ENCODE measurements at places on chromosomes 7 and 10.
A peak's percentile ranks its signal among the peaks of the same experiment; 100 is the strongest.

DNA sequence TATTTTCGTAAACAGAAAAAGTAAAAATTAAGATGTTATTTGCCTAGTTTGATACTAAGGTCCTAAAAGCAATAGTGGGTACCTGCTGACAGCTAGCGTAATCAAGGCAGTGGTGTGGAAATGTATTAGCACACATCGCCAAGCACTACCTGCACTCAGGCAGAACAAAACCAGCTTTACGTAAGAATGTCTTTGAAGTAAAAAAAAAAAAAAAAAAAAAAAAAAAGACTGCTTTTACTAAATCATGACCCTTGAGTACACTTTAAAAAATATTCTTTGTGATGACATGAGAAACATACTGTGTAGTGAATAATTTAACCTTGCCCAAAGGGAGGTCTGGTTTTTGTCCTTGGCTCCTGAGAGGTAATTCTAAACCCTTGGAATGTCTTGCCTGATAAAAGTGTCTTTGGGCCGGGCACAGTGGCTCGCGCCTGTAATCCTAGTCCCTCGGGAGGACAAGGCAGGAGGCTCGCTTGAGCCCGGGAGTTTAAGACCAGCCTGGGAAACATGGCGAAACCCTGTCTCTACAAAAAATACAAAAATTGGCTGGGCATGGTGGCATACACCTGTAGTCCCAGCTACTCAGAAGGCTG lies 12.7 kb downstream of the XRCC2 start:
- no peak for DNase-seq

DNA sequence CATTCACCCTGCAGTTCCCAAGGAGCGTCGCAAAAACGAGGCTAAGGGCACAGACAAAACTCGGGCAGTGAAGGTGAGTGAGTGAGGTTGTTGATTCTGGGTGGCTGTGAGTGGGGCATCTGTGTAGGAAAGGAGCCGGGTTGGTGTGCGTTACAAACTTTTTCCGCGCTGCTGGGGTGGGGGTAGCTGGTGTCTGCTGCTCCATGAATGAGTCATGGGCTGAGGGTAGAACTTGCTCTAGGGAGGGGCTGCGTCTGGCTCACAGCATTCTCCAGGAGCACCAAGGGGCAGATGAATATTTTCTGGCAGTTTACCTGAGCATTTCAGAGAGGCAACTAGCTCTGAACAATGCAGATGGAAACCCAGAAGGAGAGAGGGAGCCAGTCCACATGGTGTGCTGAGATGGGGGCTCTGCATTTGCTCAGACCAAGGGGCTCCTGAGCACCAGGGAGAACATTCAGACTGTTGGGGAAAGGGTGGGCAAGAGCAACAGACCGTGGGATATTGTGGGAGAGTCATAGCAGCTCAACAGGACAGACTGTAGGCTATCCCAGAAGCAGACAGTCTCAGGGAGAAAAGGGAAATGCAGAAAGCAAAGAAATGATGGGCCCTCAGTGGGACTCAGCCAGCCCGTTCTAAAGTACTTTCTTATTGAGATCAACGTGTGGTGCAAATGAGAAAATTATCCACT lies 18.8 kb downstream of the NOBOX start:
- DNase-seq, result no peak

- no peak for DNase-seq
These were observed 223.1 kb downstream of the CUX1 start for GRCh38 chr7:102040569-102040968.

DNA sequence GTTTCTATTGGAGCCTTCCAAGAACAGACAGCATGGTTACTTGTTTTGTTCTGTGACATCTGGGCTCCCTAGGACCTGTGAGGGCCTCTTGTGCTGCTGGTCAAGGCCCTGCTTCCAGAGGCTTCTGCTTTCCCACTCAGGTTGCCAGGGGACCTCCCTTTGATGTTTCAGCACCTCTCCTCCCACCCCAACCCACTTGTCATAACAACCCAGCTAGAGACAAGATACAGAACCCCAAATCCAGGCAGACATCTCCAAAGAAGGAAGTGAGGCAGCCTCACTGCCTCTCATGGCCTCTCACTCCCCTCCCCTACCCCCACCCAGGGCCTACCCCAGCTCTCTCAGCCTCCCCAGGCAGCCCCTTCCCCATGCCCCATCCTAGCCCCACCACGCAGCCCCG lies 11.3 kb downstream of the NFKB2 start:
- no peak for DNase-seq

DNA sequence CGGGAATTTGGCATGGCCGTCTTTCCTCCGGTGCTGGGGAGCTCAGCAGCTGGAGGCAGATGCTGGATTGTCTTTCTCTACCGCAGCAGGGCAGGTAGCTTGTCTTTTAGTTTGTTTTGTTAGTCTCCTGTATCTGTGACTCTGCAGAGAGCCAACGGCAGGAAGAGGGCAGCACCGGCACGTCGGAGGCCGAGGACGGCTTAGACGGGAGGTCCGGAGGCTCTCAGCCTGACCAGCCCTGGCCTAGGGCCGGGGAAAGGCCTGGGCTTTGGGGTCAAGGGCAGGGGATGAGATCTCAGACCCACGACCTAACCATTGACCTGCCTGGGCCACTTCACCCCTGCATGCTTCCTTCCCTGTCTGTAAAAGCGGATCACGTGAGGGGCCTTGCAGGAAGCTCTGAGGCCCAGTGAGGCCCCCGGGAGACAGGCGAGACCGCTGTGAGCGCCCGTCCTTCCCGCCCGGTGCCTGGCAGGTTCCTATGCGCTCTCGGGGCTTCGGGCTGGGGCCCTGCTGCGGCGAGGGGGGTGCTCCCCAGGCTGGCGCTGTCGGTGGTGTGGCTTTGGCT lies 72.7 kb downstream of the LHPP start:
- no peak for DNase-seq

- no peak for DNase-seq
These were observed 24.0 kb upstream of the PAPSS2 start for GRCh38 chr10:87635498-87636312.

- DNase-seq, result no peak
These were observed 25.6 kb downstream of the SLC25A16 start for GRCh38 chr10:68501691-68502090.

DNA sequence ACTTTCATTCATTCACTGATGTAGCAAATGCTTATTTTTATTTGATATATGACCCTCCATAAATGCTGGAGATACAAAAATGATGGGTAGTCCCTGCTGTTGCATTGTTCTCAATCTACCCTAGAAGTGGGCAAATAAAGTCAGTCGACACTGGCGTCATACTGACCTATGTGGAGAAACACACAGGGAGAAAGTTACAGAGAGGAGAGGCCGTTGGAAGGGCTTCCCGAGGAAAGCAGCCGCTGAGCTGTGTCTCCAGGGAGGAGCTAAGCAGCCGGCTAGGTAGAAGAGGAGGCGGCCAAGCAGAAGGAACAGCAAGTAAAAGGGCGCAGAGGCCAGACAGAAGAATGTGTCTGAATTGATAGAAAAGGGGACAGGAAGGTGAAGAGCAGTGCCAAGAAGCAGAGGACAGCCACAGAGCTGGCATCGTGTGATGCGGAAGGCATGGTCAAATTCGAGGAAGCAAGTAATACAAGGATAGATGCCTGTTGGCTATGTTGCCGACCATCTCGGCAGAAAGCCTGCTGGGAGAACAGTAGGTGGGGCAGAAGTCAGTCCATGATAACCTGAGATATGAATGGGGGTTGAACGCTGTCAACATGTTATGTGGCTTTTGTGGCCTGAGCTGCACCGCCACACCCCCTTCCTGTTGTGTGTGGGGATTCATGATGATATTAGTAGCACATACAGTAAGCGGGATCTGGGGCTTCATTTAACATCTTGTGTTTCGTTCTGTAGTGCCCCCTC lies 25.9 kb downstream of the ST8SIA6 start:
- peak; percentile 60 for DNase-seq

DNA sequence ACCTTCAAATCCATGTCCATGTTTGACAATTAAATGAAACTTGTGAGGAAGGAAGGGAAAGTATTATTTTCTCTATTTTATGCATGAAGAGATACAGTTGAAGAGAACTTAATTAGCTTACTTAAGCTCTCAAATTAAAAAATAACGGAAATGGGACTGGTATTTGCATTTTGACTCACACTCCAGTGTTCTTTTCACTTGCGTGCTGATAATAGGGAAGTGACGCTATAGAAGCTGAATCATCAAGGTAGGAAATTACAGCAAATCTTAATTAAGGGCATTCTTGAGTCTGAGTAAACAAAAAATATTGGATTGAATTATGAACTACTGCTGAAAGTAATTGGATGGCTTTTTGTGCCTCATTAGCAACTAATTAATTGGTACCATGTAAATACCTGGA lies 44.0 kb upstream of the NPVF start:
- no peak for DNase-seq

DNA sequence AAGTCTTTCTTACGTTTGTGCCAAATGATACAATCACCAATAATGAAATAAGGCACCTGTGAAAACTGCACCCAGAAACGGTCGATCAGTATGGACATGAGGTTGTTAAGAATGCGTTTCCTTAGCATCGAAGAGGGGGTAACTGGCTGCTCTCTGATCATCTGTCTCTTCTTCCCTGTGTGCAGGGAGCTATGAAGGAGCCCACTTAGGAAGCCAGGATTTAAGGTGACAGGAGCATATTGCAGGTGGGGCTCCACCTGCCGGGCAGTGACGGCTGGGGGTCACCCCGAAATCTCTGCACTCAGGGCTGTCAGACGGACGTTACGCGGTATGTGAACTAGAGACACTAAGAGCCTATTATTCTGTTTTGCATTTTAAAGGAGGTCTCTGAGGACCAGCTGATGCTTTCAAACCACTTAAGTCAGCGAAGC lies 64.5 kb downstream of the CARD11 start:
- no peak for DNase-seq

GRCh38 chr10:37754538-37755323 lies 102.7 kb downstream of the ZNF248 start:
- DNase-seq, result no peak

- no peak for DNase-seq
These were observed 35.9 kb downstream of the ACSM6 start for GRCh38 chr10:95229724-95230627.

GRCh38 chr7:28509251-28510025 lies 97.1 kb downstream of the CREB5 start:
- no peak for DNase-seq

Measured in stimulated activated CD8-positive, alpha-beta memory T cell treated with anti-CD3 and anti-CD28 coated beads, Interleukin-15, amount 100 ng/mL, for 4 hours (primary cell).